Naive B cell (primary cell): ENCODE measurements at places on chromosomes 12 and 14.

DNA sequence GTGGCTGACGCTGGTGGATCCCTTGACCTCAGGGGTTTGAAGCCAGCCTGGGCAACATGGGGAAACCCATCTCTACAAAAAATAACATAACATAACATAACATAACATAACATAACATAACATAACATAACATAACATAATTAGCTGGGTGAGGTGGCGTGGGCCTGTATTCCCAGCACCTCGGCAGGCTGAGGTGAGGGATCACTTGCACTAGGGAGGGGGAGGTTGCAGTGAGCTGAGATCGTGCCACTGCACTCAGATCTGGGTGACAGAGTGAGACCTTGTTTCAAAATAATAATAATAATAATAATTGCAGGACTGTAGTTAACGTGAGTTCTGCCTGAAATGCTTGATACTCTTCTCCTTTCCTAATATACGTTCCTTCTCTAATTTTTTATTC lies 1.3 kb downstream of the MAGOHB start:
- DNase-seq = no peak

DNA sequence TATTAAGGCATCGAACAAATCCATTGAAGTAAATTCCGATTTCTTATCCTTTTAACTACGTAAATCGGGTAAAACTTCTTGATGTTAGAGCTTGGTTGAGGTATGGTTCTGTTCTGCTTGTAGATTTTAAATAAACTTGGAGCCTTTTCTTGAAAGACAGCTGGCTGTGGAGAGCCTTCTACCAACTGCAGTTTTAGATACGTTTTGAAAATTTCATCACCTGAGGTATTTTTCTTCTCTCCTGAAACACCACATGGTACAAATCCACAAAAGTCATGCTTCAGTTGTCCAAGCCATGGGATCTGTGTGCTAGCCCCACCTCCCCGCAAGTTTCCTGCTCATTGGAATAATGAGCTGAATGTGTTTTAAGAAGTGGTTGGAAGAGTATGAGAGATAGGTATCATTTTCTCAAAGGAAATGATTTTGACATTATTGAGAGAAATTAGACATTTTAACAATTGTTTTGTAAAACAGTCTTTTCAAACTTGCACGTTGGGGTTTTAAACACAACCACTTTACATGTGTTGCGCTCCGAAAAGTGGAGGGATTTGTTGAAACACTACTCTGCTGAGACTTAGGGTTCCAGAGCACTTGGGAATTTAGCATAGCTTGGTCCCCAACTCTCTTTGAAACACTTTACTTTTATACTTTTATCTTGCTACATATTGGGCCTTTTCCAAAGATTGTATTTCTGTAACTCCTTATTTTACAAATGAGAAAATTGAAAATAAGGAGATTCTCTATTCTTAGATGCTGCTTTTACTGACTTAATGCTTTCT lies 1.4 kb downstream of the PPM1A start:
- DNase-seq = no peak

DNA sequence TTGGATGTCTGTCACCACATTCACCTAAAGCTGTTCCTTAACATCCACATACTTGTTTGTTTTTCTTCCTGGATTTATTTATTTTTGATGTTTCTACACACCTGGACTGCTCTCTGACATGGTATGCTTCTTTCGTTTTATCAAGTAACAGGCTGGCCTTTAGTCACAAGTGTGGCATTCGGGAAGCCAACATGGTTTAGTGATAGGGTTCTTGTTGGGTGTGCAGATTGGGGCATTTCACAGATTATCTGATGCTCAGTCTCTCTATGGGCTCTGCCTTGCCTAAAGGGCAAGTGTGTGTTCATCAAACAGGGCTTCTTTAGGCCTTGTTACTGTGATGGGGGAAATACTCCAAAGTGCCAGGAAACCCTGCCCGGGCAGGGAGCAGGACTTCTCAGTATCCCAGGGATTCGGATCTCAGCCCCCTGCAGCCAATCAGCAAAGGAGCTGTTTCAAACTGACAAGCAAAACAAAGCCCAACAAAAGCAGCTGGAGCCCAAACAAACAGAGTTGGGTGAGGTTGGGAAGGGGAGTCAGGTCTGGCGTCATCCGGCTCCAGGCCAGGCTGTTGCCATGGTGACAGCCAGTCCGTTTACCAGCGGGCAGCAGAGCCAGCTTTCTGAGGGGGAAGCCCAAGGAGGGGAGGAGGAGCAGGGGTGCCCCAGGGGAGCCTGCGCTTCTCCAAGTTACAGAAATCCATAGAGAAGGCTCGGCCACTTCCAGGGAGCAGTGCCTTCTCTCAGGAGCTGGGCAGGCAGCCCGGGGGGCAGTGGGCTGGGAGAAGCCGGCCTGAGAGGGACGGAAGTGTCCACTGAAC lies 31.9 kb downstream of the FOS start:
- DNase-seq = no peak

GRCh38 chr12:93957870-93958269 lies 190.5 kb upstream of the PLXNC1 start:
- DNase-seq = no peak

DNA sequence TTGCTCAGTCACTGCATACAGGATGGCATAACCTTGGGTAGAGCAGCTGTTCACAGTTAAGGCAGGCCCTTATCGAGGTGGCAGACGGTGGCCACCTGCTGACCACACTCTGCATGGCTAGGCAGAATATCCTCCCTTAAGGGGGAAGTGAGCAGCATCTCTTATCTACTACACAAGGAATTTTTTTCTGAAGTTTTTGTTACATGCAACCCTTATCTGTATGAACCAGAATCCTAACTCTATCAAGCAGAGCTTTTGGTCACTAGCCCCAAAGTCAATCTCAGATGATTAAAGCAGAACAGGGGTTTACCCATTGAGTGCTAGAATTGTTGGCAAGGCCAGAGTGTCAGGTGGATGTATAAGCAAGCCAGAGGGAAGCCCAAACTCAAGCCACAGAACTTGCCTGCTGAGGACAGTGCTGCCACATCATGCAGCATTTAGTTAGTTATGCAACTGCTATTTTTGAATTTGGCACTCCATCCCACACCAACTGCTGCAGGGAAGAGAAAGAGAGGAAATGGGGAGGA lies 192.8 kb downstream of the TBX5 start:
- DNase-seq = no peak

DNA sequence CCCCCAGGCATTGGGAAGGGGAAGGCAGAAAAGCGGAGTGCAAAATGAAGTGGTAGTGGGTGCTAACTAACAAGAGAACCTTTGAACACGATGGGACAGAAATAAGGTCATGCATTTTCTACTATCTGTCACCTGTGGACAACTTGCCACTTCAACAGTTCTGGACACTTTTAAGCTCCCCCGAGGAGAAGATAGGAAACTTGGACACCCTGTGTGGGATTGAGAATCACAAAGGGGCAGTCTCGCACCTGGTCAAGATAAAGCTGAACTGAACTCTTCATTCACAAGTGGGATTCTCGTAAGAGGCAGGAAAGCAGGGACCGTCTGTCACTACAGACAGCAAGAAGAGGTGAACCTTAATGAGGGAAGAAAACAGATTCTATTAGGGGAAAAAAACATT lies 51.6 kb downstream of the EIF2S3B start:
- DNase-seq = no peak

- DNase-seq = no peak
These were observed 15.2 kb upstream of the DLK1 start for GRCh38 chr14:100711493-100711892.

DNA sequence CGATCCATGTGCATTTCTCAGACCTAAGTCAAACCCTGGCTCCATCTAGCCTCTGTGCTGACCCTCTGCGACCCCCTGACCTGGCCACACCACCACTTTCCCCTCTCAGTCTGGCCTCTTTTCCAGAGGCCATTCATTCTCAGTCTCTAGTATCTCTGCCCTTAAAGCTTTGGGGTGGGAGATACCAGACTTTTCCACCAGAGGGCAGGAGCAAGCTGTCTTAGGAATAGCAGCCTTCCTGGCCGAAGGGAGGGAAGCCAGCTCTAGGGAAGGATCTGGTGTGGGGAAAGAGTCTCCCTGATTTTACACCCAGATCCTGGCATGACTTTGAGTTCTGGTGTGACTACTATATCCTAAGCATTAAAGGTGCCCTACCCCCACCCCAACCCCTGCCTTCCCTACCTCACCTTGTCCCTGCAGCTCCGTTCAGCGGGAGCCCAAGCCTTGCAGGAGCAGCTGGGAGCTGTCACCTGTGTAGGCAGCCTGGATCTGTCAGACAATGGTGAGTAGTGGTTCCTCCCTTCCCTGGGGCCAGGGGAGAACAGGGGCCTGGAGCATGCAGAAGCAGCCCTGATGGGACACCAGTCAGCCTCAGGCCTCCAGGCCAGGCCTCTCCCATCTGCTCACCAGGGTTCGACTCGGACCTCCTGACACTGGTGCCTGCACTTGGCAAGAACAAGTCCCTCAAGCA lies 6.6 kb downstream of the CARMIL3 start:
- DNase-seq = peak; percentile 47

GRCh38 chr14:66859063-66859671 lies 330.1 kb upstream of the GARIN2 start:
- no peak for DNase-seq

- no peak for DNase-seq
These were observed 53.7 kb upstream of the GNPNAT1 start for GRCh38 chr14:52845081-52845480.

DNA sequence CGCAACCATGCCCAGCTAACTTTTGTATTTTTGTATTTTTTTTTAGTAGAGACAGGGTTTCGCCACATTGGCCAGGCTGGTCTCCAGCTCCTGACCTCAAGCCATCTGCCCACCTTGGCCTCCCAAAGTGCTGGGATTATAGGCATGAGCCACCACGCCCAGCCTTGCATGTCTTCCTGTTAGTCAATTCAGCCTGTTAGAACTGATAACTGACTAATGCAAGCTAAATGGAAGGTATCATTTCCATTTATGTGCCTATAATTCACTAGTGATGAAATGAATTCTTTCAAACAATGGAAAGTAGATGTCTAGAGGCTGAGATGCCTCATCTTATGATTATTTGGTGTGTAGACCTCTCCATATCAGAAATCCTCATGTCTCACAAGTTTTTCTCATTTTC lies 37.3 kb upstream of the DIP2B start:
- DNase-seq = no peak

GRCh38 chr12:6998715-6999451 lies 19.4 kb downstream of the LPCAT3 start:
- no peak for DNase-seq

DNA sequence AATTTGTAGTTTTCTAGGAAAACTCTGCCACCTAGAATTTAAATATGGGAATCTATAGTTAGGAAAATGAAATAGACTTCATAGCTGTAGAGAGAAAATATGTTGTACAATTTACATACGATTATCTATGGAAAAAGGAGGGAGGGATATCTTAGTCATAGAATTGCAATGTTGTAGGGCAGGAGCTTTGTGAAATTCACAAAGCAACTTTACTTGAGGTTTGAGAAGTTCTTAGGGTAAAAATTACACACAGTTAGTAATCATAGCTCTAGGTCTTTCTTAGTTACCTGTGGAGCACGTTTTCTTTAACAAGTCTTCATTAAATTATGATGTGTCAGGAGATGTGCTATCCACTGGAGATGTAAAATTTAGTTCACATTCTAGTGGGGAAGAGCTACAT lies 61.4 kb upstream of the DBX2 start:
- DNase-seq = no peak

- DNase-seq = no peak
These were observed 759.7 kb downstream of the GALC start for GRCh38 chr14:87233266-87233665.

GRCh38 chr14:35499180-35499579 lies 34.8 kb upstream of the INSM2 start:
- DNase-seq = no peak

DNA sequence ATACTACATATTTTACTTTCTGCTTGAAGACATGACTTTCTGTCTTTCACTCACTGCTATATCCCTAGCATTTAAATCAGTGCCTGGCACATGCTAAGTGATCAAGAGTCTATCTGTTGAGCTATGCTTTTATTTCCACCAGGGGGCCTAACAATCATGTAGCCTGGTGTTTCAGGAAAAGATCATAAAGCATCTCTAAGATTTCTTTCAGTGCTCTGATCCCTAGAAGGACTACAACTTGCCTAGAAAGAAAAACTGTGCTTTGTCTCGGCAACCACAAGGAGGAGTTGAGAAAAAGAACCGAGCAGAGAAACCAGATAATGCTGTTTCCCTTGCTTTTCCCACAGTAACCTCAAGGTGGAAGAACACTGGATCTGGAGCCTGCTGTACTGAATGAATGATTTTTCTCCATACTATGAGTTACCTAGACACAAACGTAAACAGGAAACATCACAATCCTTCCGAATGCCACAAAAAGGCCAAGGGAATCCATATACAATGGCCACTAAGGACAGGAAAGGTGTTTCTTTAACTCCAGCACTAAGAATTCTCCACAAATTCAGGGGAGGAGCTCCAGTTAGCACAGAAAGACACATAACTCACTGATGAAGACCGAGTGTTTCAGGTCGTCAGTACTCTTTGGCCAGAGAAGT lies 1.2 kb downstream of the CRY1 start:
- peak; percentile 45 for DNase-seq

GRCh38 chr12:89236748-89237383 lies 115.4 kb downstream of the DUSP6 start:
- no peak for DNase-seq

- DNase-seq = no peak
These were observed 238.0 kb upstream of the SLC16A7 start for GRCh38 chr12:59357811-59358210.

- no peak for DNase-seq
These were observed 5.4 kb upstream of the CCDC177 start for GRCh38 chr14:69580009-69580577.

DNA sequence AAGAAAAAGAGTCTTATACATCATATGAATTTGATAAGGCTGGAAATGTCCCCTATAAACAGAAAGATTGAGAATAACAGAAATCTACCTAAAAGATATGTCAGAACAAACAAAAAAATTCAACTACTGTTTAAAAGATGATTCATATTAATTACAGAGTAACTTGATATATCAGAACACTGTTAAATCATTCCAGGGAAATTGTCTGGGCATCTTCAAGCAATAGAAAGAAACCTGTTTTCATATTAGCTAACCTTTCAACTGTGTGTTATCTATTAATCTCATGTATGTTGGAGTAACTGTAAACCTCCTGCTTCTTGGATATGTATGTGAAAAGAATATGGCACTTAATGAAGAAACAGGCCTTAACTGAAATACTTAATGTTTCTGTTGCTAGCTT lies 96.7 kb downstream of the NUBPL start:
- no peak for DNase-seq

- peak; percentile 2 for DNase-seq
These were observed 214.9 kb downstream of the ADAMTS20 start for GRCh38 chr12:43336962-43337555.
